ENCODE measurements at places on chromosomes 2 and 18.

DNA sequence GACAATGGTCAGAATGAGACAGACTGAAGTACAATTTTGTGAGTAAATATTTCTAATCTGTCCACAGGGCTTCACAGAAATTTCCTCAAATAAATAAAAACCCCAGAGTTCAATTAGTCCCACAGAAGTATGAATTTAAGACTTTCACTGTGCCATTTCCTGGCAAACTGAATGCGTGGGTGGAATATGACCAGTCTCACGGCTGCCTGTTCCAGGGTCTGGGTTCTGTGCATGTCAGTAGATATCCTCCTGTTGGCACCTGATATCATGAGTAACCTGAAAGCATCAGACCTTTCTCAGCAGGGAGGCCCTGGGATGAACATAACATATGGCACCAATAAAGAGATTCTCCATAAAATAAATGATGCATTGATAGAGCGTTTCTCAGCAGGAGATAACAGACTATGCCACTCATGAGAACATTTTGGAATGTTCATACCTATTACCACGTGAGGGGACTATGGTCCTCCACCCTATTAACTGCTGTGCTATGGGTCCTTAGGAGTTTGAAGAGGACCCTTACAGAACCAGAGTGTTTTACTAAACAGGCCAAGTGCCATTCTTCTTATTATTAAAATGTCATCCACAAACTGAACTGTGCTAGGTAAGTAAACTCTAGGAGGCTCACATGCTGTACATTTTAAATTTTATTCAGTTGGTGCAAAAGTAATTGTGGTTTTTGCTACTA lies 10.6 kb upstream of the MALL start:
- no peak for DNase-seq

GRCh38 chr2:51293566-51294200 lies 261.8 kb upstream of the NRXN1 start:
- no peak for DNase-seq

DNA sequence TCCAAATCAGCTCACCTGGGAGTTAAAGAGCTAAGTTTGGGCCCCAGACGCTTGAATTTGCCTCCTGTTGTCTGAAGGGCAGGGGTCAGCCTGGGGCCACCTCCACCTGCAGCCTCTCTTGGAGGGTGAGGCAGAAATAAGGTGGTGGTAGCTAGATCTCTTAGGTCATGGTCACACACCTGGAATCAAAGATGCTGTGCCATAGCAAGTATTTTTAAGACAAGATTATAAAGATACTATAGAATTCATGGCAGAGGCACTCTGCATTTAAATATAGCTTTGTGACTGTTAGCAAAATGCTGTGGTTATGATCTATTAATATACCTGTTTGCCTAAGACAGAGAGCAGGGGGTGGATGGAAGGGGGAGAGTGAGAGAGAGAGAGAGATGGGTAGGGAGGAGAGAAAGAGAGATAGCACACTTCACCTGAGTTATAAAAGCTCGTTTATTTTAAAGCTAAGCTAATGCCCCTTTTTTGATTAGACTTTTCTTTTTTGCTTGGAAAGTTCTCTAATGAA lies 242.7 kb downstream of the TMEM182 start:
- DNase-seq: no peak

DNA sequence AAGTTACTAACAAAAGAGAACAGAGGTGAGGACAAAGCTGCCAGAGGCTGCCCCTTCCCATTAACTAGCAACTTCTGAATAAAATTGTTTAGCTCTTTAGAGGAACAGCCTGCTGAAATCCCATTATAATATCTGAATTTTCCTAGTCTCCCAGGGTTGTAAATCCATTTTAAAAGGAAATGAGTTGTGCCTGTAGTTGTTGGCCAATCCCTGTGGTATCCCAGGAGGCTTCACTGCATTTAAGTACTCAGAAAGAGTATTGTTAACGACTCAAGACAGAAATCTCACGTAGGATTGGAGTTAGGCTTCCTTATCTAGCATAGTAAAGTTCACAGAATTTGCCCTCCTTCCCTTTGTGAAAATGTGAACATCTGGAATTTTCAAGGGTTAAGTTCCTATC lies 8.9 kb downstream of the LAPTM4A start:
- no peak for DNase-seq

DNA sequence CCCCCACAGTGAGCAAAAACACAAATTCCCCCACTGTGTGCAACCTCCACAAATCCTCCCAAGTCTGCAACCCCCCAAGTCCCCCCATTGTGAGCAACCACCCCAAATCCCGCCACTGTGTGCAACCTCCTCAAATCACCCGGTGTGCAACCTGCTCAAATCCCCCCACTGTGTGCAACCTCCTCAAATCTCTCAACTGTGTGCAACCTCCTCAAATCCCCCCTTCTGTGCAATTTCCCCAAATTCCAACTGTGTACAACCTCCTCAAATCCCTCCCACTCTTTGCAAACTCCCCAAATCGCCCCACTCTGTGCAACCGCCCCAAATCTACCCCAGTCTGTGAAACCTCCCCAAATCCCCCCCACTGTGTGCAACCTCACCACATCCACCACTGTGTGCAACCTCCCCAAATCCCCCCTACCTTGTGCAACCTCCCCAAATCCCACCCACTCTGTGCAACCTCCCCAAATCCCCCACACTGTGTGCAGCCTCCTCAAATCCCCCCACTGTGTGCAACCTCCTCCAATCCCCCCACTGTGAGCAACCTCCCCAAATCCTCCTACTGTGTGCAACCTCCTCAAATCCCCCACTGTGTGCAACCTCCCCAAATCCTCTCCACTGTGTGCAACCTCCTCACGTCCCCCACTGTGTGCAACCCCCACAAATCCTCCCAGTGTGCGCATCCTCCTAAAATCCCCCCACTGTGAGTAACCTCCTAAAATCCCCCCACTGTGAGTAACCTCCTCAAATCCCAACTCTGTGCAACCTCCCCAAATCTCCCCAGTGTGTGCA lies 115.2 kb downstream of the TPO start:
- no peak for DNase-seq

DNA sequence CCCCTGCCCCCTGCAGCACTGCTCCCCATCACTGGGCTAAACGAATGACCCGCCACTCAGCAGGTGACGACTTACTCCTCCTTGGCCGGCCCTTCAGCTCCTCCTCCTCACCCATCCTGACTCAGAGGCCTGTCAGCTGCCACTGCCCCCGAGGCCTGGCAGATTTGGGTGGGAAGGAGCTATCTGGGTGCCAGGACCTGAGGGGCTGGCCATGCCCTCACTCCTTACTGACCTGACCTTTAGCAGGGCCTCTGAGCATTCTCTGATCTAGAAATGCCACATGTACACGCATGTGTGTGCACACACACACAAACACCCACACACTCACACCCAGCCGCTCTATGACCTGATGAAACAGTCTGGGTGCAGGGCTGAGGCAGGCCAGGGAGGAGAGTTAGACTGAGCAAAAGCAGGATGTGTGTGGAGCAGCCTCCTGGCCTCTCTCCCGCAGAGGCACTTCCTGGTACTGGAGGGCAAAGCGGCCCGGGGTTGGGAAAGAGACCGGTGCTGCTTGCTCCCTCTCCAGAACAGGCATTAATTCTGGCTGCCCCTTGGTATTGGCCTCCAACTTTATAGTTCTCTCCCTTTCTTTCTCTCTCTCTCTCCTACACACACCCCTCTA lies 68.0 kb downstream of the ZFP36L2 start:
- peak; percentile 53 for DNase-seq

DNA sequence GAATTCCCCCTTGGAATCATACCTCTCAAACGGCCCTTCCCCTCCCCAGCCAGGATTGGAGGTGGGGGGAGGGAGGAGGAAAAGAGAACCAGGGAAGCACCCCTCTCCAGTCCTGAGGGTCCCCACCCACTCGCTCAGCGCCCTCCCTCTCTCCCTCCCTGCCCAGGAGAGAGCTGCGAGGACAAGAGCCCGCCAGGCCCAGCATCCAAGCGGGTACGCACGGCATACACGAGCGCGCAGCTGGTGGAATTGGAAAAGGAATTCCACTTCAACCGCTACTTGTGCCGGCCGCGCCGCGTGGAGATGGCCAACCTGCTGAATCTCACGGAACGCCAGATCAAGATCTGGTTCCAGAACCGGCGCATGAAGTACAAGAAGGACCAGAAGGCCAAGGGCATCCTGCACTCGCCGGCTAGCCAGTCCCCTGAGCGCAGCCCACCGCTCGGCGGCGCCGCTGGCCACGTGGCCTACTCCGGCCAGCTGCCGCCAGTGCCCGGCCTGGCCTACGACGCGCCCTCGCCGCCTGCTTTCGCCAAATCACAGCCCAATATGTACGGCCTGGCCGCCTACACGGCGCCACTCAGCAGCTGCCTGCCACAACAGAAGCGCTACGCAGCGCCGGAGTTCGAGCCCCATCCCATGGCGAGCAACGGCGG lies 14.4 kb downstream of the HOXD3 start:
- DNase-seq: no peak

GRCh38 chr2:29012211-29012681 lies 31.1 kb downstream of the TOGARAM2 start:
- no peak for DNase-seq

GRCh38 chr2:119683074-119683712 lies 4.2 kb downstream of the TMEM177 start:
- DNase-seq: no peak

GRCh38 chr2:159605441-159606178 lies 10.7 kb downstream of the BAZ2B start:
- no peak for DNase-seq

GRCh38 chr2:43777306-43777926 lies 3.6 kb downstream of the DYNC2LI1 start:
- DNase-seq: peak; percentile 49

- DNase-seq: no peak
These were observed 1.0 kb downstream of the CYP1B1 start for GRCh38 chr2:38074764-38075506.

DNA sequence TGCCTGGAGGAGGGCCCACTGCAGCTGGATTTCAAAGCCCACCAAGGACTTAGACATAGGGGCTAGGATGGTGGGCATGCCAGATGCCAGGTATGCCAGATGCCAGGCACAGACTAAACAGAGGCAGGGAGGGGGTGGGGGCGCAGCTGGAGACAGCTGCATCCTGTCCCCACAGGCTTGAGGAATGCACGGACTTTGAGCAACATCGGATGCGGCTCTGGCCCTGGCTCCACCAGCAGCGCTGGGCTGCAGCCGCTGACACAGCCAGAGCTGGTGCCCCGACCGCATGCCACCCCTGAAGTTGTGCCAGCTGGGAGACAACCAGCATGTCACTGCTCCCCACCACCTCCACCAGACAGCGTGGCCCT lies 39.5 kb downstream of the AQP12A start:
- DNase-seq: no peak

DNA sequence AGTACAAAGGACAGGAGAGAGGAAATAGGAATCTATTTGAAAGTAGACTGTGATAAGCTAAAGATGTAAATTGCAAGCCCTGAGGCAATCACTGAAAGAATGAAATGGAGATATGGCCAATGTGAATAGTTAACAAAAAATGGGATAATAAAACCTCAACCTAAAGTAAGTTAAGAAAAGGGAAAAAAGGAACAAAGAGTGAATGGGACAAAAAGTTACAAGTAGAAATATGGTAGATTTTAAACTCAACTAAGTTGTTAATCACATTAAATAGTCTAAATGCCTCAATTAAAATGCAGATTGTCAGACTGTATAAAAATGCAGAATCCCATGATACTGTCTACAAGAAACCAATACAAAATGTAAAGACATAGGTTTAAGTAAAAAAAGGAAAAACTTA lies 165.2 kb upstream of the RBMS1 start:
- DNase-seq: no peak

- DNase-seq: no peak
These were observed 19.6 kb downstream of the CERS6 start for GRCh38 chr2:168475636-168476035.

GRCh38 chr2:133175926-133176325 lies 392.3 kb downstream of the NCKAP5 start:
- no peak for DNase-seq

- no peak for DNase-seq
These were observed 164.2 kb downstream of the CDH19 start for GRCh38 chr18:66439670-66440069.

DNA sequence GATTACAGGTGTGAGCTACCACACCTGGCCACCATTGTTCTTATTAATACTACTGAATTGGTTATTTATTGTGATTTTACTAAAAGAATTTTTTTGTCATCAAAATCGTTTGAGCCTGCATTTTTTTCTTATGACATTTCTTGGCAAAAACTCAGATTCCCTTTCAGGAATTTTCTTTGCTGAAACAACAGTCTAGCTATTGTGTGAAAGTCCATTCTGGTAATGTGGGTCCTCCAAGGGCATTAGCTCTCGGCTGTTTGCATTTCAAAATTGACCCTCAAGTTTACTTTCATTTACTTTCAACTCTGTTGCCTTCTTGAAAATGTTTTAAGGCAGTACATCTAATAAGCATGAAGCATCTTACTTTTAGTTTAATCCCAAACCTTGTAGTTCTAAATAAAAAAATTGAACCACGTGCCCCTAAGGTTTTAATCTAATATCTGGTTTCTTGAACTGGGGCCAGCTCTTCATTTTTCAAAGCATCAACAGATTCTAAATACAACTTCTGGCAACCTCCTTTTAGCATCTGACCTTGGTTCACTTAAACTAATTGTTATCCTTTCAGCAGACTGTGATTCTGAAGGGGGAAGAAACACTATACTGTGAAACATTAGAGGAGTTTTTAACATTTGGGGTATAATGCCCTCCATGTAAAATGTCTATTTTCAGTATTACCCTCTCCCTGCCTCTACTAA lies 325.2 kb upstream of the RAB12 start:
- DNase-seq: no peak

- DNase-seq: no peak
These were observed 329.5 kb downstream of the PAX3 start for GRCh38 chr2:221969087-221969829.

DNA sequence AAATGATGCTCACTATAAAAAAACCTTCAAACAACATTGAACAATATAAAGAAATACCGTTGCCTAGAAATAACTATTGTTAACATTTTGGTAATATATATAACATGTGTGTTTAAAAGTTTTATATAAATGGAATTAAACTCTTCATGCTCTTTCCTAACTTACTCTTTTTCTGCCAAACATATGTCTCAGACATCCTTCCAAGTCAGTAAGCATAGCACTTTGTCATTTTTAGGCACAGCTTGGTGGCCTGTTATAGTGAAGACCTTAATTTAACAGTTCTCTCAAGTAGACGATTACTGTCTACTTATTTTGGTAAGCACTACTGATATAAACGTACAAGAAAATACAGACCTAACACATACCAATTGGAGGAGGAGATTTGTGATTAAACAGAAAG lies 23.9 kb downstream of the ABCG5 start:
- DNase-seq: no peak

- DNase-seq: no peak
These were observed 36.4 kb downstream of the ALPK2 start for GRCh38 chr18:58592223-58593214.

DNA sequence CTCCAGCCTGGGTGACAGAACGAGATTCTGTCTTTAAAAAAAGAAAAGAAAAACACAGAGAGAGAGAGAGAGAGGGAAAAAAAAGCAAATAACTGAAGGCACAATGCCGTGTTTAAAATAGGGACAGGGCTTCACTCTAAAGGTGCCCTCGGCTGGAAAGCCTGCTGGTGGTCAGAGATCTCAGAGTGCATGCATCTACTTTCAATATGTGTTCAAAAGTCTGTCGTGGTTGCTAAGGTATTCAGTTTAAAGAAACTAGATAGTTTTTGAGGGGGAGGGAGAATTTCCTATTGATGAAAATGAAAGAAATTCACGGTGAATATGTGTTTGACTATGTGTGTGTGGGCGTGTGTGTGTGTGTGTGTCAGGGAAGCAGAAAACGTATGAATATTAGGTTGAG lies 11.0 kb upstream of the CBLN2 start:
- DNase-seq: no peak

GRCh38 chr2:148552675-148553331 lies 91.7 kb upstream of the EPC2 start:
- no peak for DNase-seq

- DNase-seq: no peak
These were observed 1.8 kb upstream of the ARID5A start for GRCh38 chr2:96534701-96535181.
